A549 (cell line): ENCODE measurements at places on chromosomes 3 and 15.

- DNase-seq: no peak
Measured at GRCh38 chr15:79516155-79516554, 84.0 kb downstream of the MINAR1 start.

DNA sequence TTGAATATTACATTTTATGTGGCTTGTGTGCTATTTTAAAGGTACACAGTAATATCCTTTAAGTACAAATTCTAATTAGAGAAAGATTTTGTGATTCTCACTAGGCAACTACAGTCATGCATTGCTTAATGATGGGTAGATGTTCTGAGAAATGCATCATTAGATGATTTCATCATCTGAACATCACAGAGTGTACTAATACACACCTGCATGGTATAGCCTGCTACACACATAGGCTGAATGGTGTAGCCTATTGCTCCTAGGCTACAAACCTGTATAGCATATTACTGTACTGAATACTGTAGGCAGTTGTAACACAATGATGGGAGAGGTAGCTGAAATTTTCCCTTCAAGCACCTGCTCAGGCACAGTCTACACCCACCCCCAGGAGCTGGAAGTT, 217.4 kb upstream of the EOMES start:
- no peak for DNase-seq

- no peak for DNase-seq
Measured at GRCh38 chr15:31271224-31271635, 55.4 kb upstream of the KLF13 start.

GRCh38 chr3:29635888-29636287, 355.0 kb downstream of the RBMS3 start:
- DNase-seq: no peak

DNA sequence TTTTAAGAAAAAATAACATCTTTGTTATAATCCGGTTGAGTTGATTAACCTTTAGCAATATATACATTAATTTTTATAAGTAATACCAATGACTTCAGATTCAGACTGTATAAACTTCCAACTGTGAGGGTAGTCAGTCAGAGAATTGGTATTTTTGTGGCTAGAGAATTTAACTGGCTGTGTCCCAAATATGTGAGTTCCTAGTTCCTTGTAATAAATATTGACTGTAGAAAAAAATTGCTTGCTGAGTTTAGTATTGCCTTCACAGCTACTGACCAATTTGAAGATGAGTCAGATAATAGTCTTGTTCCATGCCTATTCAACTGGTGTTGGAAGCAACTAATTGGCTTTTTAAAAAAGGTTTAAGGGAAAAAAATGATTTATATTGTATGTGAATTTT, 210.8 kb downstream of the GAP43 start:
- DNase-seq: no peak
